Stimulated activated CD8-positive, alpha-beta memory T cell treated with anti-CD3 and anti-CD28 coated beads, Interleukin-2, amount 100 ng/mL, for 48 hours (primary cell): ENCODE measurements at places on chromosomes 13 and 19.

DNA sequence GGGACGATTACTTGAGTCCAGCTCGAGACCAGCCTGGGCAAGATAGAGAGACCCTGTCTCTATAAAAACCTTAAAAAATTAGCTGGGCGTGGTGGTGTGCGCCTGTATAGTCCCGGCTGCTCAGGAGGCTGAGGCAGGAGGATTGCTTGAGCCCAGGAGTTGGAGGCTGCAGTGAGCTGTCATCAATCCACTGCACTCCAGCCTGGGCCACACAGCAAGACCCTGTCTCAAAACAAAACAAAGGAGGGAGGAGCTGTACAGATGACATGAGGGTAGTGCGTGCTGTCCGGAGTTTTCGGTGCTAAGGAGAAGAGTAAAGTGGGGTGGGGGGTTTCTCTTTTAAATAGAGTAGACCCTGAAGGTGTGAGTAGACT lies 22.6 kb downstream of the HDGFL2 start:
- DNase-seq: no peak

DNA sequence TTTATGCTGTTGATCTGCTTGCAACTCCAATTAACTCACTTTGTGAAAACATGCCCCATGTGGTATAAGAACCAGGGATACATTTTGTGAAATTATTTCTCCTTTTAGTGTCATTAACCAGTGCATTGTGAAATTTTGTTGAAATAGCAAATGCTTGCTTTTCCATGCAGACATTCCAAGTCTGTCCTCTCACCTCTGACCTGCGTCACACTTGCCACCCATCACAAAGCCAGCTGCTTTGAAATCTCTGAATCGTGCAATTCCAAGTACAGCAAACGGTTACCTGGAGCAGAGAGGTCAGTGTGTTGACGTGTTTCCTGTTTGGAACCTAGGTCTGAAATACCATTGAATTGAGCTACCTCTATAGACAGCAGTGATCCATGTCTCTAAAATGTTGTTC lies 4.9 kb upstream of the SLC25A15 start:
- no peak for DNase-seq

- DNase-seq: no peak
These were observed 63.5 kb downstream of the C13orf42 start for GRCh38 chr13:51047434-51048165.

DNA sequence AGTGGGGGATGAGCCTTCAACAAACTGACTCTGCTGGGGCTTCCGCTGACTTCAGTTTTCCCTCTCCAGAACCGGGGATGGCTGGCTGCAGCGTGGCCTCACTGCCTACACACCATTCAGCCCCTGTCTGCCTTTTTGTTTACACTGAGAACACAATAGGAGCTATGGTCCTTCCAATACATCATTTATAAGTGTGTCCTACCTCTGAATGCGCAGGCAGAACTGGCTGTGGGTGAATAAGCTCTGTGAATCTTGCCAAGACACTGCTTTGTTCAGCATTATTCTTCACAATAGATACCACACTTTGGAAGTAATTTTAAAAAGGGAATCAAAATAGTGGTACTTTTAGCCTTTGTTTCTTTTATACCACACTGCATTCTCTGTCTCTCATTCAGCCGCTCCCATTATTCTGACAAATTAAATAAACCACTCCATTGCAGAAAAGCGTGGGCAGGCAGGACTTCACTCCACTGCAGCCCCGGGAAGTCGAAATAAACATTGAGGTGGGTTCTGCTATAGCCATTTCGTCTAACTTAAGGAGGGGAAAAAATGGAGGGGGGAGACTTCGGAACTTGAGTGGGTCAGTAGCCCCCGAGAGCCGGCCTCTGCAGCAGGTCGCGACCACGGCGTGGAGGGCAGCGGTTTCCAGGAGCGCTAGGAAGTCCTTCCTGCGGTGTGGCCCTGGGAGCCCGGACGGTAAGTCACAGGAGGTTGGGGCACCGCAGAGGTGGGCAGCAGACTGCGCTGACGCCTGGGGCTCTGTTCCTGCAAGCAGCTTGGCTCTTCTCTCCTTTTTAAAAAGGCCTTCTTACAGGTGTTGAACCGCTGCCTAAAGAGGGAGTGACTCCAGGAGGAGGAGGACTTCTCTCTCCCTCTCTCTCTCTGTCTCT lies 94.8 kb upstream of the SOX1 start:
- DNase-seq: no peak

- peak; percentile 25 for DNase-seq
These were observed 30.3 kb downstream of the CRYL1 start for GRCh38 chr13:20495087-20496023.

DNA sequence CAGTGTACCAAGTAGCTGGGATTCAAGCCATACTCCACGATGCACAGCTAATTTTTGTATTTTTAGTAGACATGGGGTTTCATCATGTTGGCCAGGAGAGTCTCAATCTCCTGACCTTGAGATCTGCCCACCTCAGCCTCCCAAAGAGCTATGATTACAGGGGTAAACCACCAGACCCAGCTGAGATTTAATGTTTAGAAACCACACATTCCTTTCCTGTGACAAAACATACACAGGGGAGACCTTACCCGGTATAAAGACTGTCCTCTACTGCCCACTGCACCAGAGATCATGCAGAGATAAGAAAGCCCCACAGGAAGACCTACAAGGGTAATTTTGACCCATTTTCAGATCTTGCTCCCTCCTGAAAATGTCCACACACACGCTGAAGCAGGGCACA lies 22.8 kb upstream of the ZNF83 start:
- no peak for DNase-seq

DNA sequence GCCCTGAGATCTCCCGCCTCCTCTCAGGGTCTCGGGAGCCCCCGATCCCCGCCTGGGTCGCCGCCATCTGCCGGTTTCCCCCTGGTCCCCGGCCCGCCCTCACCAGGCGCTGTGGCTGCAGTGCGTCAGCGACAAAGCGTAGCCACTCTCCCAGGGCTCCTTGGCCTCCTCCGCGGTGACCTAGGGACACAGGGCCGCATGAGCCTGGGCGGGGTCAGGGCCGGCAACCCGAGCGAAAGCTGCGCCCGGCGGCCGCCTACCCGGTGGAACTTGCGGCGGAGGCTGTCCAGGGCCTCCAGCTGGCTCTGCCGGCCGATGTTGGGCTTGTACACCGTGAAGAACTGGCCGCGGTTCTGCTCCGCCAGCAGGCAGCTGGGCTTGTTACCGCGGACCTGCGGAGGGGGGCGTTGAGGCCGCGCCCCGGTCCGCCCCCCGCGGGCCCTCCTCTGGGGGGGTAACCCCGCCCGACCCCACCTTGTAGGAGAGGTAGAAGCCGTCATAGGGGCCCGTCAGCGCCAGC lies 5.3 kb downstream of the GPX4 start:
- DNase-seq: no peak

DNA sequence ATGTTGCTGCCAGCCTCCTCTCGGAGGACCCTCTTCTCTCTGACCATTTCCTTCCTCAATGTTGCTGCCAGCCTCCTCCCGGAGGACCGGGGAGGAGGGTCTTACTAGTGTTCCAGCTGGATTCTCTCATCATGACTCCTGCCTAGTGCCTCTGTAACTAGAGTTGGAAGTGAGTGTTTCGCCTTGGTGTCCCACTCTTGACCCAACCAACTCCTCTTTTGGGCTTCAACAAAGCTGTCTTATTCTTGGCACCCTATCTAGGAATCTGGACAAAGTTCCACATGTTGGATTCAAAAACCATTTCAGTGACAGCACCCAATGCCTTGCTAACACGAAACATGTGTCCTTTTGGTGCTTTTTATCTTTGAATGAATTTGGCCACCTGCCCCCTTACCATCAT lies 165.4 kb downstream of the GPC5 start:
- DNase-seq: no peak

DNA sequence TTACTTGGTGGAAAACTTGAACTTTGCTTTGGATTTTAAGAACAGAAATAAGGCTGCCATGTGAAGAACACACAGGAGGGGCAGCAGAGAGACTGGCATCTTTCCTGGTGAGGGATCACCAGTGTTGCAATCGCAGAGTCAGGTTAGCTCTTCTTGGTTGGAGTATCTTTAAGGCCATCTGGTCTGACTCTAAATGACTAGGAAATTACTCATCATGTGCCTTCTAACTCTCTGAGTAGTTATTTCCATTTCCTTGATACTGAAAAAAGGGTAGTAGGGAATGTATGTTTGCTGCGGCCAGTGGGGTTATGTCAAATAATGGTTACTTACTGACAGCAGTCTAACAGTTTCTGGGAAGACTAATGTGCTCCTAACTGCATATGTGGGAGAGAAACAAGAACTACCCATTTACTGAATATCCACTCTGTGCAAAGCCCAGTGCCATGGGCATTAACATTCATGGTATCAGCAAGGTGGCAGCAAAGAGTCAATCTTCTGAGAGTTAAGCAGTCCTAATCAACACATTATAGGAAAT lies 122.1 kb downstream of the COG6 start:
- peak; percentile 30 for DNase-seq

DNA sequence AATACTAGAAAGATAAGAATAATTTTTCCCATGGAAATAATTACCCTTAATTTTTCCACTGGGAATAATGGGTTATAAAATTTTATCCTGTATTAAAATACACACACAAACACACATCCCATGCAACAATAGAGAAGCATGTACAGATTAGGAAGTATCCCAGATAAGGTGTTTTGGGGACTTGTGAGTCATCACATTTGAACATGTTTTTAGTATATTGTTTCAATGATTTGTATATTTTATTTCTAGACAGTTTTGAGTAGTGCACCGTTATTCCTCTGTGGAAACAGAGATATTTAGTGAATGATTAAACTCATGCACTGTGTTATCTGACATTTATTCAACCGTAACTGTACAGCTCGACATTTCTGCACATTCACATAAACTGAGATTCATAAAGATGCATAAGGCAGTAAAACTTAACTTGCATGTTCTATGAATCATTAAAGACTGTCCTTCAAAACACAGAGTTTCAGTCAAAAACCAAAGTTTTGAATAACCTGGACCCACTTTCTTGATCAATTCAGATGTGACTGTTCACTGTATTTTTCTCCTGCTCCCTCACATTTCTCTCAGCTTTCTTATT lies 30.1 kb downstream of the KLF12 start:
- DNase-seq: no peak

DNA sequence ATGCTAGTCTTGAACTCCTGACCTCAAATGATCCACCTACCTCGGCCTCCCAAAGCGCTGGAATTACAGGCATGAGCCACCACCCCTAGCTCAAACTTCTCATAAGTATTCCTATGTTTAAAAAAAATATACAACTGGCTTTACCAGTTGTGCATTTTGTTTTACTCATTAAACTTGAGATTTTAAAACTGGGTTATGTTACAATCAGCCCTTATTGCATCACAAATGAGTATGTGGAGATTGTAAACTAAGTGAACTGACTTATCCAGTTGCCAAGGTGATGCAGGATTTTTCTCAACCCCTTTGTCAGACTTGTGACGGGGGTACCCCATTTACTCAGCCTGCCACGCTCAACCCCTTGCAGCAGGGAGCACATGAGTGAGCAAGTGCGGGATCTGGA lies 14.4 kb upstream of the GTF2F2 start:
- no peak for DNase-seq

DNA sequence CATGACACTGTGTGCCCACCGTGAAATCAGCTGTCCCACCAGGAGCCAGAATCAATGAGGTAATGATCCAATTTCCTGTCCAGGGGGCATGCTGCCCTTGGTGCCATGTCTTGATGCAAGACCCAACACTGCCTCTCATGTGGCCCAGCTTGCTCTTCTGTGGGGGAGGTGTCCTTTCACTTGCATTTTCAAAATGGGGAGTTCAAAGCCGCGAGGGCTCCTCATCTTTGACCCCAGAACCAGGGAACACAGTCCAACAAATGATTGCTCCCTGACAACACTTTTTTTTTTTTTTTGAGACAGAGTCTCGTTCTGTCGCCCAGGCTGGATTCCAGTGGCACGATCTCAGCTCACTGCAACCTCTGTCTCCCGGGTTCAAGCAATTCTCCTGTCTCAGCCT lies 64.1 kb downstream of the FGF9 start:
- no peak for DNase-seq

- DNase-seq: no peak
These were observed 6.5 kb downstream of the EPS15L1 start for GRCh38 chr19:16465239-16465638.

DNA sequence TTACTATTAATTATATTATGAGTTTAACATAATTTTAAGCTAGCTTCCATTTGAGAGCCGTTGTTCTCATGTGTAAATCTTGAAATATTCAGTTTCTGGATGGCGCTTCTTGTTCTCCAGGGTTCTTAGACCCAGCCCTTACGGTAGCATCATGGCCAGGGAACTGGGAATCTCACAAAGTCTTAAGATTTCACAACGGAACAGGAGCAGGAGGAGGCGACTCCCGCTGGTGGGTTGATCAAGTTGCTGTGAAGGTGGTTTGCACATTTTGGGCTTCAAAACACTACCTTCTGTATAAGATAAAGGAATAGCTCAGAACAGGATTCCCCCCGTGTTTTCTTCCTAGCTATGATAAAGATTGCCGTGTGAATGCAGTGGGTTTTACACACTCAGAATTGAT lies 2.8 kb downstream of the NAXD start:
- no peak for DNase-seq

- DNase-seq: peak; percentile 49
These were observed 390.5 kb downstream of the FGF9 start for GRCh38 chr13:22061371-22061805.

GRCh38 chr19:38370299-38370698 lies 4.1 kb upstream of the PSMD8 start:
- no peak for DNase-seq

GRCh38 chr13:39602614-39603366 lies at the start of gene LHFPL6:
TSS of gene LHFPL6 (minus strand) at chr13:39603193.
- peak; percentile 59 for DNase-seq

DNA sequence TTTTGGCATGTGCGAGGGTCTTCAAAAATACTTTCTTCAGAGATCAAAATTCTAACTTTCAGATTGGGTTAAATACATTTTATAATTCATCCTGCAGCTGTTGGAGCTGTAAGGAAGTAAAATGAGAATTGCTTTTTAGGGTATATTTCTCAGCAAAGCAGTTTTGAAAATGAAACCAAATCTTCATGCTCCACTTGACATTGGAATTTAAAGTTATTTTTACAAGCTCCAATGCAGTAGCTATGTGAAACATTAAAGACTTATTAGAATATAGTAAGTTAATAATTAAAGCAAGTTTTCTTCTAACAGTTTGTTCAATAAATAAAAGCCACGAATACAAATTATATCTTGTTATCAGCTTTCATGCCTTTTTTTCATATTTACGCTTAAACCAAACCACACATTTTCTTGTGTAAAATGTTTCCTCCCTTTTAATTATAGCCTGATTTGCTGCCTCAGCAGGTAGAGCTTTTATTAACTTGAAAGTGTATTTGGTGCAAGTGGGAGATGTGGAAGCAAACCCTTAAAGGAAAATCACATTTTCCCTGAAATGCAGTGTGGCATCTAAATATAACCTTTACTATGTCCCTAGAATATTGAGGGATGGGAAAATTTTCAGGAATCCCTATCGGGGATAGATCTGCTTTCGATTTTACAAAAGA lies 12.4 kb upstream of the MICU2 start:
- DNase-seq: no peak

DNA sequence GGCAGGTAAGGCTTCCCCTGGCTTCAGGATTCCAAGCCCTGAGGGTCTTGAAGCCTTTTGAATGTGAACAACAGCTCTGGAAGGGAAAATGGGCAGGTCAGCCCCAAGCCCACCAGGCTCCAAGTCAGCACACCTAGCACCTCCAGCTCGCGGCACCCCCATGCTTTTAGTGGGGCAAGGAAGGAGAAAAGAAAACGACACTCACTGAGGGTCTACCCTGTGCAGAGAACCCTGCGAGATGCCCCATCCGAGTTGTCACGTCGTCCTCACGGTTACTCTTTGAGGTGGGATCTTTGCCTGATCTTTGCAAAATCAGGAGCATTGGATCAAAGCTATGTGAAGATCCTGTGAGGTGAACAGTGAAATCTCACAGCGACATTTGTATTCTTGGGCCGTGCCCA lies 5.7 kb upstream of the F10 start:
- DNase-seq: no peak

GRCh38 chr19:6259312-6259861 lies 20.4 kb downstream of the MLLT1 start:
- DNase-seq: no peak
